ENCODE measurements at places on chromosomes 6 and 20.

- no peak for DNase-seq
These were observed 18.3 kb downstream of the RAET1L start for GRCh38 chr6:150006961-150007464.

- DNase-seq: no peak
These were observed at the start of gene LHFPL5 for GRCh38 chr6:35804996-35805736. Gene LHFPL5 (plus strand): TSS chr6:35805352. CDS start chr6:35805671, 319 bp downstream.

DNA sequence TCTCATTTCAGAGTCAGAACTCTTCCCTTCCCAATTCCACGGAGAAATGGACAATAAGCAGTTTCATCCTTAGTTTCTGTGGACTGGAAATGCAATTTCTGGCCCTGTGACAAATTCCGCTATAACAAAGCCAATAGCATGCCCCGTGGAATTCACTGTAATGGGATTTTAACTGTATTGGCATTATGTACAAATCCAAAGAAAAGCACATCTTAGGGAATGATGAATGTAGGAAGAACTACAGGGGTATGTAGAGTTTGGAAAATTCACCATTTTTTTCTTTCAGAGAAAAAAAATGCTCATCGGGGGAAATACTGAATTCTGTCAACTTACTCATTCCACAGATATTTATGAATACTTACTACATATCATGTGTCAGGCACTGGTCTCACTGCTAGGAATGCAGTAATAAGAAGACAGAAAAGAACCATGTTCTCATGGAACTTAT, 43.5 kb downstream of the KIF6 start:
- no peak for DNase-seq

DNA sequence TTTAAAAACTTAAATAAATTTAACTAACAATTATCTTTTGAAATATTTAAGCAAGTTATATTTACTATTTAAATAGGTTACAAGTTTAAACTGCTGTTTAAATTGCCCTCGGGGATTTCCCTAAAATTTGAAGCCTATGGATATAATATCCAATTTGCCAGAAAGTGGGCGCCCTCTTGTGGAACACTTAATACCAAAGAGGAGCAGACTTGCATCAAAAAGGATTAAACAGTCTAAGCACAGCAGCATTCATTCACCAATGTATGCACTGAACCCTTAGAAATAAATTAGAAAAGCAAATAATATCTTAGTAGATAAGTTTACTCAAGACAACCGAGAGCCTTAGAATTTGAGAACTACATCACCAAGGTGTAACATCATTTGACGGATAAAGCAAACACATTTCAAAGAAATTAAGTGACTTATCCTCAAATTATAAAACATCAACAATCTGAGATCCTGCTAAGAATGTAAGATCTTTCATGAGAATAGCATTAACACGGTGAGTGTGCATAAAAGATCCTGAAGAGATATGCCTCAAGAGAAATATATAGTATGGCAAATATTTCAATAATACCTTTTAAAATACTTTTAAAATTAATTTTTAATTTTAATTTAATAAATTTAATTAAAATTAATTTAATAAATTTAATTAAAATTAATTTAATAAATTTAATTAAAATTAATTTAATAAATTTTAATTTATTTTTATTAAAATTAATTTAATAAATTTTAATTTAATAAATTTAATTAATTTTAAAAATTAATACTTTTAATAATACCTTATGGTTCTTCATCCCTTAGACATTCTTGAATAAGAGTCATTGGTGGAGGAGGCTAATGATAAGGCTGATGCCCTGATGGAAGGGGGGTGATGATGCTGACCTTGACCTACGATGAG, 11.5 kb upstream of the MEP1A start:
- peak; percentile 20 for DNase-seq

- no peak for DNase-seq
These were observed 491.3 kb upstream of the GJE1 start for GRCh38 chr6:141641406-141641805.

- DNase-seq: no peak
These were observed 7.2 kb downstream of the ACSS1 start for GRCh38 chr20:25050501-25051350.

DNA sequence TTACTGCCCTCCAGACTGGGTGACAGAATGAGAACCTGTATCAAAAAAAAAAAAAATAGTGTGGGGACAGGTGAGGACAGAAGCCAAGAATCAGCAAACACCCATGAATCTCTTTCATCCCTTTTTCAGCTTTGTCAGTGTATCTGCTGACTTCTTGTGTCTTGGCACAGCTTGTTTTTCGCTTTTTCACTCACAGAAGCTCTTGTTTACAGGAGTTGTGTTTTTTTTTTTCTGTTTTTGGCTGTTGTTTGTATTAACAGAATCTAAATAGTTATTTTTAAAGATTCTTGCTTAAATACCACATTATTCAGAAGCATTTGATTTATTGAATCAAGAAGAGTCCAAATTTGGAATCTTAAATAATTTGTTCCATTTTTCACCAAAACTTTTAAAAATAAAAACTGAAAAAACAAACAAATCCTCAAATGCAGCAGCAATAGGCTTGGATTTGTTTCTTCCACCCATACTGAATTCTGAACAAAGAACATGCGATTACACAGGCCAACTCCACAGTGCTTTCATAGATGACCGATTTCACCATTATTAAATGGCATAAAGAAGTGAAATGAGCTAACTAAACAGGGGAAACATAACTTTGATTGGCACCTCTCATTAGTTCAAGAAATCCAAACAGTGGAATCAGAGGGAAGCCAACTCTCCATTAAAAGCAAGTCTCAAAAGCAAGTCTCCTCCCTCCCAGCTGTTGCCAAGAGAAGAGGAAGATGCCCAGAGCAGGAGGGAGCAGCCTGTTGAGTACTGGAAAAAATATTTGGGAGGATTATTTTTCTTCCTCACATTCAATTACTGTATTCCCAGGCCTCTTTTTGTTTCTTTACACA, 27.2 kb upstream of the GPR63 start:
- DNase-seq: no peak

DNA sequence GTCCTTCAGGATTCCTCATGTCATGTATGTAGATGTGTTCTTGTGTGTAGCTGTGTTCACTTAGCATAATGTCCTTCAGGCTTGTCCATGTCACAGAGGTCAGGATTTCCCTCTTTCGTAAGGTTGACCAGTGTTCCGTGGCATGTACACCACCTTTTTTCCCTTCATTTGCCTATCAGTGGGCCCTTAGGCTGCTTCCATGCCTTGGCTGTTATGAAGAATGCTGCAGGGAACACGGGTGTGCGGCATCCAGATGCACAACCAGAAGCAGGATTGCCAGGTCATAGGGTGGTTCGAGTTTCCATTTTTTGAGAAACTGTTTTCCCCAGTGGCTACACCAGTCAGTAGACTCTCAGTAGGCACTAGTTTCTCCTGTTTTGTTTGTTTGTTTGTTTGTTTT, 29.2 kb downstream of the SYNDIG1 start:
- no peak for DNase-seq

DNA sequence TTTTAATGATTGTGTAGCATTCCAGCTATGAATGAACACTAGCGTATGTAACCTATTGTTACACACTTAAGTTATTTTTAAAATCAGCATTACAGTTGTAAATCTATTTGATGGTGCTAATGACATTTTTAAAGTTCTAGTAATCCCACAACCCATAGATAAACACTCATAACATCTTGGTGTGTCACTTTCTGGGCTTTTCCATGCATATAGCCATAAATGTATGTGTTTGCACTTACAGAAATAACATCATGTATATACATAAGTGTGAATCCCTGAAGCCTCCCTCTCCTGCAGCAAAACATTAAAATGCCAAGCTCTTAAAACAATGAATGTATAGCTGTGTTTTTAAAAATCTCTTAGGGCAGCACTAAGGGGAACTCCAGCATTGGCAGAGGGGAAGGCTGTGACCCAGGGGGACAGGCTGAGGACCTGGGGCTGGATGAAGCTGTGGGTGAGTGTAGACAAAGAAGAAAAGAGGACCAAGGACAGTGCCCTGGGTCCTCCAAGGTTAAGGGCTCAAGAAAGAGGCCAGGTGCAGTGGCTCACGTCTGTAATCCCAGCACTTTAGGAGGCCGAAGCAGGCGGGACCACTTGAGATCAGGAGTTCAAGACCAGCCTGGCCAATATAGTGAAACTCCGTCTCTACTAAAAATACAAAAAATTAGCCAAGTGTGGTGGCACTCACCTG, 929 bp upstream of the CENPB start:
- DNase-seq: no peak

GRCh38 chr6:157232161-157232895, 91.0 kb downstream of the TMEM242 start:
- no peak for DNase-seq

GRCh38 chr20:20393207-20394120, 25.6 kb downstream of the INSM1 start:
- DNase-seq: no peak

GRCh38 chr6:106569428-106569827, 59.9 kb downstream of the RTN4IP1 start:
- DNase-seq: no peak

GRCh38 chr6:16840725-16841124, 79.5 kb upstream of the ATXN1 start:
- DNase-seq: no peak

DNA sequence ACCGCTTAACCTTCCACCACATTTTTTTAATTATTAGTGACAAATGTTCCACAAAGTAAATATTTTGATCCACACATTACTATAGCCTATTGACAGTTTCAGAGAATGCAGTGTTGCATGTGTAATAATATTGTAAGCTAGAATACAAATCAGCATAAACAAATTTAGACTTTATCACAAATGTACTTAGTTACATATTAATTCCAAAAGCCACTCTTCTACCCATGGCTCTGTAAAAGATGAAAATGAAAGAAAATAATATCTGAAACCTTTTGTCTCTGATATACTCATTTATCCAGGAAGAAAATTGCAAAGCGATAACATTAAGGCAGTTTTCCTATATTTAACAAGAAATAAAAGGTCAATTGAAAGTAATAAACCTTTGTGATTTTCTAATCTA, 954.0 kb upstream of the MAN1A1 start:
- DNase-seq: no peak

DNA sequence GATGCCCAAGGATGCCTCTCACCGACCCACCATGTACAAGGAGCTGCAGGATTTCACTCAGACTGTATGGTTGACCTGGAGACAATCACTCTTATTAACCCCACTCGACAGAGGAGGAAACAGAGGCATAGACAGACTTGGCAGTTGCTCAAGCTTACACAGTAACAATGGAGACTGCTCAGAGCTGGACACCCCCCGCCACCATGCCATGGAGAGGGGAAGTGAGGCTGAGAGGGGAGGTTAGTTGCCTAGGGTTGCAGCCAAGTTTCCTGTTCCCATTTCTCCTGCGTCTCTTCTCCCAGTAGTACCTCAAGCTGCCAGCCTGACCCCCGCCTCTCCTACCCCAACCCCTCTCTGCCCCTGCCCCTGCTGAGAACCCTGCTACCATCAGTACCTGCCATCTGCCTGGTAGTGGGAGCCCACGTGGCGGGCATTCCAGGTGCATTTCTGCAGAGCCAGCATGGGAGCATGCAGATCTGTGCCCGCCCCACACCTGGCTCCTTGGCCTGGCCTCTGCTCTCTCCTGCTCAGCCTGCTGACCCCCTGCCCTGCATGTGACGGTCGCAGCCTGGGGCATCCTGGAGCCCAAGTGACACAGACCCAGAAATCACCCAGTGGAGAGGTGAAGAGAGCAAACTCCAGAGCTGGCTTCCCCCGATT, 157.7 kb downstream of the PREX1 start:
- no peak for DNase-seq

- no peak for DNase-seq
These were observed 82.6 kb downstream of the EYA2 start for GRCh38 chr20:46977204-46977603.

DNA sequence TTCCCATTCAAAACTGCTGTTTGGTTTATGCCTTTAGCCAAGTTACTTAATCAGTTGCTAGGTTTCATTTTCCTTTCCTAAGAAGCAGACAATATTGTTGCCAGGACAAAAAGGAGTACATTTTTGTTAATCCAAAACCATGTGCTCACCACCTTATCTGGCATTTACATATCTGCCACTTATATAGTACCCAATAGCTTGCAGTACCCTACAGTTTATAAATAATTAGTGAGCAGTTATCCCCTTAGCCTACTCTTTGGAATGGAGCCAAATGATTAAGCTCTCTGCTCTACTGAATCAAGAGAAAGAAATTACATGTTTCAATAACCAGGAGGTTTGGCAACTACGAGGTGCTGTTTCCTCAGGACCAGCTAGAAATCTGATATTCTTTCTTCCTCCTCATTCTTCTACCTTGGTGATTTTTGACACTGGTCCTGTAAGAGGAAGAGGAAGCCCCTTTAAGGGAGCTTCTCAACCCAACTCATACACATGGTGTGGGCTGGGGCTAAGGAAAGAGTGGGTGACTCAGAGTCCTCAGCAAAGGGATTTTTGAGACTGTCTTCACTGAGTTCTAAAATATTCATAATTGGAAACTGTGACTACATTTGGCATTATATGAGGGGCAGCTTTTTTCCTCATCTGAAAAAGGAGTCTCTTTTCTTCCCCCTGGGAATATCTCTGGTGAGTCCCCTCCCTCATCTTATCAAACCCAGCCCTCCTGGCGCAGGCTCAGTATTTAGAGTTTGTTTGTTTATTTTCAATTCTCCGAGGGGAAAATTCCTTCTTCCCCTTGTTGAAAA, 1.5 kb downstream of the ZNFX1 start:
- no peak for DNase-seq

- no peak for DNase-seq
These were observed 122.9 kb downstream of the IRF4 start for GRCh38 chr6:514396-514978.

GRCh38 chr6:52362443-52363227, 684 bp downstream of the PAQR8 start:
- DNase-seq: no peak

DNA sequence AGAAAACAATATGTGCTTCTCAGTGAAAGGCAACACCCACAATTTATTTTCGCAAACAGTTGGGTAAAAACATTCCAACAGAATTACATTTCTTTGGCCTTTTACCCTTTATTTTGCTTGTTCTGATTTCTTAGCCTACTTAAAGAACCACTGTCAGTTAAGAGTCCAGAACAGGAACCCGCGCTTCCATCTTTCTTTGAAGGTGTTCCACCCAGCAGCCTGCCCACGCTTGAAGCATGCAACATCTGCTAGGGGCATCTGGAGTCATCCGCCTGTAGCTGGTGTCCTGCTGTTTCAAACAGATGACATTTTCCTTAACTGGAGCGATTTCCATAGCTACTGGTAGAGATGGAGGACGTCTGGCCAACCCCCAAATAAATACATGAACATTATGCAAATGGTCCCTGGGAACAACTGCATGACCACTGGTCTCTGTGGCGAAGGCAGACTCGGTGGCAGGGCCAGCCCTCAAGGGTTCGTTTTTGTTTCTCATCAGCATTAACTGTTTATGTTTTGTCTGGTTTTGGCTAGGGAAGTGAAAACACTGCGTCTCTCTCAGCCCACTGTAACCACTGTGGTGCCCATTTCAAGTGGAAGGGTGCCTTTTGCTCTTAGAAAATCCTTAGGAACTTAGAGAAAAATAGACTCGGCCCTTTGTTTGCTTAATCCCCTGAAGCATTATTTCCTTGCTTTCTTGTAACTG, 51.6 kb downstream of the LAMA4 start:
- no peak for DNase-seq

- no peak for DNase-seq
These were observed 4.8 kb downstream of the F13A1 start for GRCh38 chr6:6315660-6316059.

Data from AG09309 (cell line).